ENCODE measurements at places on chromosomes 12 and 14. TPM values are rescaled to one million over a fixed set of nuclear protein-coding genes. Genes with fewer than 3 reads are reported as not detected.

GRCh38 chr12:40689576-40689975, 2.7 kb upstream of the CNTN1 start:
- DNase-seq, result no peak

DNA sequence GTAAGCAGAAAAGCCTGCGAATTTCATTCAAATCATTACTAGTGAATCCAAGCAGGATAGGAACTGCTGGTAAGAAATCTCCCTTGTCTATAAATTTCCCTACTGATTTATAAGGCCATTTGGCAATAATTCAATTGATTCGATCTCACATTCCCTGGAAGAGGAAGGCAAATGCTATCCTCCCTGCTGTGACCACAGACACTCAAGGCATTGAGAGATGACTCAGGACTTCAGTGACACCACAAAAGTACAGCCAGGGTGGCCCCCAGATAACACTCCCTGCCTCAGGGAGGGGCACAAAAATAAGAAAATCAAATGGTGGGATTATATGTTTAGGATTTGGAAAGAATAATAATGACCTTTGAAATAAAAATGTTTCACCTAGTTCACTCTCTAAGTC, 162.7 kb downstream of the GRIP1 start:
- no peak for DNase-seq

DNA sequence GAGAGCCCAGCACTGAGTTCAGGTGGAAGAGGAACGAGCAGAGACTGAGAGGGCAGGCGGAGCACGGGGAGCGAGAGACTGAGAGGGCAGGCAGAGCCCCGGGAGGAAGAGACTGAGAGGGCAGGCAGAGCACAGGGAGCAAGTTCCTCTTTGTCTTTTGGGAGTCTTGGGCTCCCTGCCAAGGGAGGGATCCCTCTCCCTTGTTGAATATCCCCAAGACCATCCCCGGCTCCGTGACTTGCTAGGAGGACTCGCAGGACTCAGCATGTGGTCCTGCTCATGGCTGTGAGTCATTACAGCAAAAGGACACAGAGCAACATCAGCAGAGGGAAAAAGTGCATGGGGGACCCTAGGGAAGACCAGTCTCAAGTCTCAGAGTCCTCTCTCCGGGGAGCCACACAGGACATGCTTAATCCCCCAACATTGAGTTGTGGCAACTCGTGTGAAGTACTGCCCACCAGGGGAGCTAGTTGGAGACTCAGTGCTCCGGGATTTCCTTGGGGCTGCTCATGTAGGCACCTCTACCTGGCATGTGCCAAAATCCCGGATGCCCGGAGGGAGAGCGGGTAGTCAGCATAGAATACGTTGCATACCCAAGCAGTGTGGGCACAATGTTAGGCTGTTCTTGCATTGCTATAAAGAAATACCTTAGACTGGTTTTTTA, 81.0 kb downstream of the CCDC92 start:
- no peak for DNase-seq

GRCh38 chr14:28782301-28782700, 15.7 kb downstream of the FOXG1 start:
- no peak for DNase-seq

DNA sequence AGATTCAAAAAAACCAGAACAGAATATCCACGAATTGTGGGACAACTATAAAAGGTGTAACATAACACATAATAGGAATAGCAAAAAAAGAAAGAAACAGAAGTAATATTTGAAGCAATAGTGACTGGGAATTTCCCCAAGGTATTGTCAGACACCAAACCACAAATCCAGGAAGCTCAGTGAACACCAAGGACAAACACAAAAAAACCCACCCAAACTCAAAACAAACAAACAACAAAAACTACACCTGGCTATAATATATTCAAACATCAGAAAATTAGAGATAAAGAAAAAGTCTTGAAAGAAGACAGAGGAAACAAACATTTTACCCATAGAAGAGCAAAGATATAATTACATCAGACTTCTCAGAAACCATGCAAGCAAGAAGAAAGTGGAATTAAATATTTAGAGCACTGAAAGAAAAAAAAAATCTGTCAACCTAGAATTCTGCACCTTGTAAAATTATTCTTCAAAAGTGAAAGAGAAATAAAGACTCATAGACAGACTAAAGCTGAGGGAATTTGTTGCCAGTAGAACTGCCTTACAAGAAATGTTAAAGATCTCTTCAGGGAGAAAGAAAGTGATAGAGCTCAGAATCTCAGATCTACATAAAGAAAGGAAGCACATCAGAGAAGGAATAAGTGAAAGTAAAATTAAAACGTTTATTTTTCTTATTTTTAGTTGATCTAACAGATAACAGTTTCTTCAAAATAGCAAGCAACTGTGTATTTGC, 12.1 kb upstream of the HMGA2 start:
- no peak for DNase-seq

DNA sequence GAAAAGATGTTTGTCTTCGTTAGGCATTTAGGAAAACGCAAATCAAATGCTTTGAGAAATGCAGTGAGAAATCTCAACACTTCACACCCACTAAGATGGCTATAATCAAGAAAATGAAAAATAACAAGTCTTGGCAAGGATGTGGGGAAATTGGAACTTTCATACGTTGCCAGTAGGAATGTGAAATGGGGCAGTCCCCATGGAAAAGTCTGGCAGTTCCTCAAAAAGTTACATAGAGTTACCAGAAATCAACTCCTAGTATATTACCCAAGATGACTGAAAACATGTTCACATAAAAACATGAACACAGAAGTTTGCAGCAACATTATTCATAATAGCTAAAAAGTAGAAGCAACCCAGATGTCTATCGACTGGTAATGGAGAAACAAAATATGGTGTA, 41.5 kb upstream of the LRTM2 start:
- no peak for DNase-seq

DNA sequence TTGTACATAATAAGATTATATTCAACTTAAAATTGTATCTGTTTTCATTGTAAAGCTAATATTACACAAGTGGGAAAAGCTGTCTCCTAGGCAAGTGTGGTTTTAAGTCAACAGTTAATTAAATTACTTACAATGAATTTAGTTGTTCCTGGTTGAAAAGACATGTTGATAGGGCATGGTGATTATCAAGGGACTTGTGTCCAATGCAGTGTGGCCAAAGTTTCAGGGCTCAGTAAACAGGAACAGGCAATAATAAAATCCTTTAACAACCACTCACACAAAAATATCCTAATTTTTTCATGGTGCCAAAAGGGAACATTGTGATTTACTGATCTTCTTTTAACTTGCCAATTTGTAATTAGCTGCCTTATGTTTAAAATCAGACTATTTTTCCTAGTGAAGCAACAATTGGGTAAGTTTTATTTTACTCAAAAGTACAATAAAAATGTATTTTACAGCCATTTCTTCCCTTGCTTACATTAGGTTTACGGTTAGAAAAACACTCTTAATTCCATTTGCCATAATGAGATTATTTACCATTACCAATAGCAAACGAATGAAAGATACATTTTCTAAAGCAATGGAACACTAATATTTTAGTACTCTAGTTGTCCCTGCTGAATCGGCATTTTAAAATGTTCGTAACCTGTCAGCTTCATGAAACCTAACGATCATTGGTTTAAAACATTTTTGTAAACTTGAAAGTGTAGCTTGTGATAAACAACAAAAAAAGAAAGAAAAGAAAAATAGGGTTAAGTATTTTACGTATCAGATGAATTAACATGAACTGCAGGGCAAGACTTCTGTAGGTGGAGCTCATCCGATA, 1.8 kb upstream of the WNK1 start:
- DNase-seq, result no peak

GRCh38 chr12:110039085-110039807, 9.1 kb downstream of the C12orf76 start:
- peak; percentile 34 for DNase-seq

- DNase-seq, result no peak
These were observed 2.6 kb downstream of the CYP46A1 start for GRCh38 chr14:99686557-99687283.

DNA sequence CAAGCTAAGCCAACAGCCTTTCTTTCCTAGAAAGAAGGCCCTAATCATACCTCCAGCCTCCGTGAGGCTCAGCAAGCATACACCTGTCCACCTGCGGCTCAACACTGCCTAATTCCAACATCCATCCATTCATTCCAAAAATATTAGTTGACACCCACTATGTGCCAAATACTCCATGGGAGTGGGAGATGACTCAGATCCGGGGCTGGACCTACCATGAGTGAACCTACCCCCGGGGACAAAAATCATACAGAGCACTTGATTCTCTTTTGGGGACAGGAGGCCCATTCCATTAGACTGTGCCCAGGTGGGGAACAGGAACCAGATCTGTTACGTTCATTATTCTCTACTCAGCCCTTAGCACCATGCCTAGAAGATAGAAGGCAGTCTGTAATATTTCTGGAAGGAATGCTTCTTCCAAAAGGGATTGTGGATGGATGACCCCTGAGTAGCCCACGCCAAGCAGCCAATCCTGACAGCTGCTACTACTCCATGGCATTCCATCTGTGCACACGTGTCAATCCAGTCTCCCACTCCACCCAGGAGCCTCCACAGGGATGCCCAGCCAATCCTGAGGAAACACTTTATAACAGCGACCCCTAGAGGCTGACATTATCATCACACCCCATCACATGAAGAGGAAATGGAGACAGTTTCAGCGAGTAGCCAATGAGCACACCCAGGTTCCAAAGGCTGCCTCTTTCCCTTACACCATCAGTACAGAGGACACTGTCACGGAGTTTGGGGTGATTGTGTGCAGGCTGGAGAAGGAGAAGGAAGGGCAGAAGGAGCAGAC, 170.7 kb downstream of the ESRRB start:
- DNase-seq, result no peak

- no peak for DNase-seq
These were observed 19.7 kb downstream of the GDF11 start for GRCh38 chr12:55762646-55763045.

- no peak for DNase-seq
These were observed 131.9 kb downstream of the SMOC1 start for GRCh38 chr14:70011098-70011497.

DNA sequence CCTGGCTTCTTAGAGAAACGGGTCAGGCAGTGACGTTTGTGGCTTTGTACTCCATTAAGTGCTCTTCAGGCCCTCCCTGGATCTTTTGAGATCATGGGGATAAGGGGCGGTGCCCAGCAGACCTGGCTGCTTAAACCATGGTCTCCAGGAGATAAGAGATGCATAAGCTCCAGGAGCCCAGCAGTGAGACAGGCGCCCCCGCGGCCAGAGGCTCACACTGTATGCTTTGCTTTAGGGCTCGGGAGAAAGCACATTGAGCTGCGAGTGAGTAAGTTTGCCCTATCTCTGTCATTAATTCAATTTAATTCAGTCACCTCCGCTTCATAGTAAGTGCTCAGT, 359.5 kb downstream of the CACNA1C start:
- DNase-seq, result no peak

DNA sequence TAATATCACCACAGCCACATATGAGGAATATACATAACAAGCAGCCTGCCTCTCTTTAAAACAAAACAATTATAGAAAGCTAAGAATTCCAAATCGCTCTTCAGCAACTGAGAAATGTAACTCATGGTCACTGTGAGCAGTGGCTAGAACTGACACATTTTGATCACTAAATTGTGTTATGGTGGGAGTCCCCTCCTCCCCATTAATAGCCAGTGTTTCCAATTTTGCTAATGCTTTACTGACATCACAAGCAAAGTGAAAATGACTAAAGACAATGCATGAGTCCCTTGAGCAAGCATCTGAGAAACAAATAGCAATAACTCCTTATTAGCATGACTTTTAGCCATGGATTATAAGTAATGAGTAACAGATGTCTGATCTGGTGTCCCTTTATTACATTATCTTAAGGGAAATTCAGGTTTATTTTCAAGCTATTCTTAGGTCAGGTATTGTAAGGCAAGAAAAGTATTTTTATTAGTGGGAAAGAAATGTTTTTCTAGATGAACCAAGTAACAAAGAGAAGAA, 148.3 kb downstream of the KCNH5 start:
- no peak for DNase-seq

DNA sequence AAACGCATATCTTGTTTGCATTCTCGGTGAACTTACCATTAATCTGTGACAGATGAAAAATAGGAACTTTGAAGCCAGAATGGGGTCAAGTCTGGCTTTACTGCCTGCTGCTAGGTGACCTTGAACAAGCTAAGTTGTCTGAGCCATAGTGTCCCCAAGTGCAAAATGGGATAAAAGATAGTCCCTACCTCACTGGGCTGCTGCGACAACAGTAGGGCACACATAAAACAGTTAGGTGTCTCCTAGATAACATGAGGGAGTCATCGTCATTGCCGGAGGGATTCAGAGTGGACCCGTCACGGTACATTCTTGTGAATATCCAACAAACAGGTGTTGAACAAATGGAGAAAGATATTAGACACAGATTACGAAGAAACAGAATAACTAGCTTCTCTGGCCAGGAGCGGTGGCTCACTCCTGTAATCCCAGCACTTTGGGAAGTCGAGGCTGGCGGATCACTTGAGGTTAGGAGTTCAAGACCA, 71.2 kb downstream of the NINJ2 start:
- no peak for DNase-seq

GRCh38 chr12:118148287-118148686, 12.4 kb downstream of the PEBP1 start:
- DNase-seq, result no peak

GRCh38 chr14:81485781-81486180, 47.9 kb downstream of the SEL1L start:
- no peak for DNase-seq

- no peak for DNase-seq
These were observed 22.6 kb upstream of the MDM2 start for GRCh38 chr12:68785358-68785757.

DNA sequence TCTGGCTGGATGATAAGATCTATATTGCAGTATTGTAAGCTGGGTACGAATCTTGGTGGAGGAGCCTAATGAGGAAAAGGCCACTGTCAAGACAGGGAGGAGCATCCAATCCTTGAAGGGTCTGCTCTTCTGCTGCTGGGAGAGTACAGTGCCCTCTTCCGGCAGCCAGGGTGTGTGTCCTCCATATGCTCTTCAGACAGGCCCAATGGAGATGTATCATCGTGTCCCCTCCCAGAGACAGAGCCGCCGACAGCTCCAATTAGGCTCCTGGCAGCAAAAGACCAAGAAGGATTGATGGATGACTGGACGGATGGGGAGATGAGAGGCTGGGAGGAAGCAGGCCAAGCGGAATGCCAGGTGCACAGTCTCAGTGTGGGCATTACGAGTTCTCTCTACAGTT, 51.6 kb upstream of the PIWIL1 start:
- no peak for DNase-seq

DNA sequence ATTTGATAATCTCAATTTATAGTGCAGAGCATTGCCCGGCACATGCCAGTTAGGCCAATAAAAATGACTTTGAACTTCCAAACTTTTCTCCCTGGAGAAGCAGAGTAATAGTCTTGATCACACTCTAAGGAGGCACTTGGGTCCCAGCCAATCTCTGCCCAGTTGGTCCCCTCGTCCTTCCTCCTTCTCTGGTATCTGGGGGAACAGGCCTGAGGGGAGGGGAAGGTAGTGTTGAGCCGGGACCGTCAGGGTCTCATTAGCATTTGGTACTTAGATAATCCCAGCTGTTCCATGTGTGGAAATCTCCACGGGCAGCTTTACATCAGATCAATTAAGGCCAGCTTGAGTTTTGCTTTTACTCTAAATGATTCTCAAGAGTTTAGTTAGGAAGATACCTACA, 70.1 kb downstream of the ZNF641 start:
- no peak for DNase-seq

DIO2 gene
- not detected for total RNA-seq

LIMA1 gene
- 68.4 TPM for total RNA-seq

PTPRB gene
- not detected for total RNA-seq

G2E3 gene
- total RNA-seq, result 21.5 TPM

CLEC2B gene
- total RNA-seq, result 13.1 TPM

TRHDE gene
- not detected for total RNA-seq

RNF41 gene
- total RNA-seq, result 46.9 TPM

VWF gene
- total RNA-seq, result not detected

RNASE7 gene
- total RNA-seq, result not detected

All from activated T-helper 1 cell treated with anti-CD3 and anti-CD28 coated beads, Interleukin-12 subunit alpha, Interleukin-12 subunit beta, Interleukin-2, Interleukin-4 antibody, amounts not matched to agents 30 ng/mL and 10 ng/mL and 1 ng/mL, durations not matched to agents 14 hours and 24 hours and 36 hours (primary cell).